Activated CD4-positive, alpha-beta T cell treated with anti-CD3 and anti-CD28 coated beads, Interleukin-2, amount 10 ng/mL, durations not matched to agents 24 days and 14 days (primary cell): ENCODE measurements at places on chromosomes 7 and 10.

DNA sequence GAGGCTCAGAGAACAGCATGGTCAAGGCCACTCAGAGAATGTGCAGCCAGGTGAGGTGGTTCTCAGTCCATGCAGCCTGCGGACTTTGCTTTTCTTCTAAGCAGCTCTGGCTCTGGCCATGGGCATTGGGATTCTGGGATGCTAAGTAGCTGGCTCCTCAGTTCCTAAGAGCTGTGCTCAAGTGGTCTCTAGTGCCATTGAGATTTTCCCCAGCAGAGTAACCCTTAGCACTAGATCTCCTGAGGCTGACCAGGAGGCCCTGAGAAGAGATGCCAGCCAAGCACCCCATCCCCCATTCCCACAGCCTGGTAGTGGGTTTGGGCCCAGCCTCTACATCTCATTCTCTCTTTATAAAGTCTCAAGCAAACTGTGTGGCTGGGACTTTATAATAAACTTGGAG lies 77.1 kb downstream of the KCNMA1 start:
- DNase-seq: no peak

GRCh38 chr7:150412518-150413488 lies 33.7 kb downstream of the ZNF775 start:
- no peak for DNase-seq

DNA sequence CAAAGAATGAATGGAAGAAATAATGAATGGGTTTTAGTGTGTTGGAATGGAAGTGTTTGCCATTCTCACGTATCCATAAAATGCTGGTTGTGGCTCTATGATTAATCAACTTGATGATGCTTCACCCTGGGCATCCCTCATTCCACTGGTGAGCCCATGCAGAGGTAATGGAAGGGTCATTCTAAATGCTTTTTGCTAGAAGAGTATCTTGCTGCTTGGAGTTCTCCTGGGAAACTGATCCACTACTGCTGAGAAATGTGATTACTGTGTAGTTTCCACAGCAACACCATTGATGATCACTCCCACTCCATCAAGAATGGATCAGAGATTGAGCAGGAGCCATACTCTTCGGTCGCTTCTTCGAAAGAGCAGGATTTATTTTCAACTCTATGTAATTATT lies 101.6 kb downstream of the ARL5B start:
- DNase-seq: no peak

- no peak for DNase-seq
Observed at GRCh38 chr10:46526682-46527038, 29.8 kb downstream of the GPRIN2 start.

DNA sequence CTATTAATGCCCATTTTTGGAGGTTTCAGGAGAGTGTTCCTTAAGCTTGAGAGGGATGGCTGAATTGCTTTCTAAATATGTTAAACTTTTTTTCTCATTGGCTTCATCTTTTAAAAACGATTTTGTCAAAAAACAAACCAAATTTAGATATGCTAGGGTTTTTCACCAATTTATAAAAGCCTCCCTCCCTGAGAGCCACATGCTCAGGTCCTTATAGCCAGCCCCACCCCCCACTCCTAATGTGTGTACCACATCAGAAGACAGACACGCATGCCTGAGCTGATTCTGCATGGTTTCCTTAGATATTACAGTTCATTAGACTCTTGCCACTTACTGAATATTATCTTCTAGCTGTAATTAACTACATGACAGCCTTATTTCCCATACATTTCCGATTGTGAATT lies 2.0 kb downstream of the CUL1 start:
- peak; percentile 78 for DNase-seq

GRCh38 chr10:43623351-43623750 lies 17.1 kb downstream of the ZNF485 start:
- DNase-seq: no peak

GRCh38 chr7:2173189-2173827 lies 59.4 kb downstream of the MAD1L1 start:
- DNase-seq: no peak
